Osteocyte (in vitro differentiated cells): ENCODE measurements at places on chromosomes 12 and 14. TPM values are rescaled to one million over a fixed set of nuclear protein-coding genes. Genes with fewer than 3 reads are reported as not detected.

Gene ITGB7
- total RNA-seq = 0.83 TPM in 1 of 2 replicates, not detected in the other

Gene SYT1
- total RNA-seq = 0.59 and 1.7 TPM in 2 replicates

Gene PTCSC3
- total RNA-seq = not detected in 2 replicates

Gene GNB3
- total RNA-seq = 8.3 and 10.6 TPM in 2 replicates

Gene SRGAP1
- total RNA-seq = 11.0 and 11.7 TPM in 2 replicates
